ENCODE measurements at places on chromosomes 2 and 18. TPM values are rescaled to one million over a fixed set of nuclear protein-coding genes. Genes with fewer than 3 reads are reported as not detected.

The KRTCAP3 gene
- not detected for total RNA-seq

- DNase-seq: no peak
Measured at GRCh38 chr2:112813280-112813966, 23.2 kb downstream of the IL1B start.

DNA sequence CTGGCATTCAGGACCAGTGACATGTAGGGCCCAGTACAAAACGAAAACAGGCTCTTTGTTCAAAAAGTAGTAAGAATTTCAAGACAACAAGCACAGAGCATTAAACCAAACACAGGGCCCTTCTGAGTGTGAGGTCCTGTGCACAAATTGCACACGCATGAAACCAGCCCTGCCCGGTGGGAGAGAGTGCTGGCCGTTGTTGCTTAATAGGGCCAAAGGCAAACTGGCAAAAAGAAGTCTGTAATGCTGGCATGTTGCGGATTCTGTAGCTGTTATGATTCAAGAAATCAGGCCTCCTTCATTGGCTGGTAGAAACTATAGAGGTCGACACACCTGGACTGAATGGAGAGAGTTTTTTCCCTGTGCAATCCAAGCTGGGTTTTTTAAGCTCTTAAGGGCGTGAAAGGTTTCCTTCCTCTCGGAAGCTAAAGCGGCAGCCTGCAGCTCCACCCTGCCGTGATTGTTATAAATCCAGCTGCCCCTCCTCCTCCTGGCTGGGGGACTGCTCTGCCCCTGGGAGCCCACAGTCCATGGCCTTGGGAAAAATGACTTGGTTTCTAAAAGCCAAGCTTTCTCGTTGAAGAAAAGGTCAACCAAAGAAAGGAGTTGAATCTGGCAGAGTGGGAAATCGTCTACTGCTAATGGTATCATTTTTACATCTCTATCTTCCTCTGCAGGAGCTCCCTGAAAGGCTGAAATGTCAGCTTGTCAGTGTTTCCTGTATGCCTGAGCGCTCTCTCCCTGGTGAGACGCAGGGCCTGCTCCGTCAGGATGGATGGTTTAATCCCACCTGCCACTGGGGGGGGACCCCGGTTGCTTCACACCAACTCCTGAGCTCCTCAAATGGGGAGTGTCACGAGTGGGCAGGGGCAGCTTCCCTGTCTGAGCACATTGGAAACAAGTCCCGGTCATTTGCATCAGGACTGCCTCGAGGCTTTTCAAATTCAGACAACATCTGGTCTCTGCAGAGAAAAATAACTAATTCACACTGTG is 143.6 kb downstream of the ALPK2 start:
- no peak for DNase-seq

DNA sequence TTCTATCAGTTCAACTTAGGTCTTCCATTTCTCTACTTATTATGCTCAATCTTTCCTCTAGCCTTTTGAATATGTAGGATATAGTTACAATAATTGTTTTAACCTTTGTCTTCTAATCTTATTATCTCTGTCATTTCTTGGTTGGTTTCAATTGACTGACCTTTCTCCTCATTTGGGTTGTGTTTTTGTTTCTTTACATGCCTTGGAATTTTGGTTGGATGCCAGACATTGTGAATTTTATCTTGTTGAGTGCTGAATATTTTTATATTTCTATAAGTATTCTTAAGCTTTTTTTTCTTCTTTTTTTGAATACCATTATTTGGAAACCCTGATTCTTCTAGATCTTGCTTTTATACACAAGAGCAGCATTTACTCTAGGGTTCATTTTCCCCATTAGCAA is 30.7 kb upstream of the TMEM247 start:
- DNase-seq: no peak
